Purkinje cell (primary cell): ENCODE measurements at places on chromosomes 11 and 22. TPM values are rescaled to one million over a fixed set of nuclear protein-coding genes. Genes with fewer than 3 reads are reported as not detected.

MMP27 gene
- not detected in 2 replicates for polyA plus RNA-seq

ADM gene
- not detected in 2 replicates for polyA plus RNA-seq

SYT9 gene
- polyA plus RNA-seq = 0.28 TPM in 1 of 2 replicates, not detected in the other

ZP1 gene
- polyA plus RNA-seq = not detected in 2 replicates

EED gene
- 33.9 and 36.0 TPM in 2 replicates for polyA plus RNA-seq
